Fibroblast of gingiva (primary cell): ENCODE measurements at places on chromosomes 3 and 15.

- DNase-seq, result peak; percentile 79
These were observed 529.8 kb upstream of the NAALADL2 start for GRCh38 chr3:174329321-174329720.

GRCh38 chr15:100934166-100934565 is 15.0 kb downstream of the LRRK1 start:
- DNase-seq, result no peak

DNA sequence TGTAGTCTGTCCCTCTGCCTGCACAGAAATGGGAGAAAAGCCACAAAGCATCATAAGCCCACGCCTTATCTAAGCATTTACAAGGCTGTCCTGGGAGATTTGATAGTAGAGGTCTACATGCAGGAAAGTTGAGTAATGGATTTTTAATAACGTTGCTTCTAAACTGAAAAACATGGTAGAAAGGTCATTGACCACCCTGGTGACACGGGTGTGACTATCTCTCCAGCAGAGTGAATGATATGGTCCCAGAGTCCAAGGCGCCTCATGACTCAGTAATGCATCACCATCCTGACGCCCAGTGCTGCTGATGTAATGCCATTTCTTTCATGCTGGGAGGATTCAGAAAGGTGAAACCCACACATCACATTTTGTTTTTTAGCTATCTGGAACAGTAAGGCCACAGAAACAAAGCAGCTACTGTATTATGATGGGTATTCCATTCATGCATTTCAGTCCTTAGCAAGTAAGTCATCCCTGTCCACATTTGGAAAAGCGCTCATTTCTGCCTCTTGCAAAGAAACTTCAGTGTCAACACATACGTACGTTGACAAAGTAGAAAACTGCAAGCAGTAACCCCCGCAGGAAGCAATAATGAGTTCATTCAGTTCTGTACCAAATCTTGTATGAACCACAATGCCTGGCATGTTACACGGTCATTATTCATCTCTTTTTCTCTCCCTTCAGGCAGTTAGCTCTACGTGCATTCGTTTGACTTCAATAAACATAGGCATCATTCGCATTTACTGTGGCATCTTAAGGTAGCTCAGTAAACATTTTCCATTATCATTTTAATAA is 483.5 kb downstream of the GABRG3 start:
- no peak for DNase-seq

GRCh38 chr3:129304146-129304961 is 25.7 kb downstream of the HMCES start:
- no peak for DNase-seq

DNA sequence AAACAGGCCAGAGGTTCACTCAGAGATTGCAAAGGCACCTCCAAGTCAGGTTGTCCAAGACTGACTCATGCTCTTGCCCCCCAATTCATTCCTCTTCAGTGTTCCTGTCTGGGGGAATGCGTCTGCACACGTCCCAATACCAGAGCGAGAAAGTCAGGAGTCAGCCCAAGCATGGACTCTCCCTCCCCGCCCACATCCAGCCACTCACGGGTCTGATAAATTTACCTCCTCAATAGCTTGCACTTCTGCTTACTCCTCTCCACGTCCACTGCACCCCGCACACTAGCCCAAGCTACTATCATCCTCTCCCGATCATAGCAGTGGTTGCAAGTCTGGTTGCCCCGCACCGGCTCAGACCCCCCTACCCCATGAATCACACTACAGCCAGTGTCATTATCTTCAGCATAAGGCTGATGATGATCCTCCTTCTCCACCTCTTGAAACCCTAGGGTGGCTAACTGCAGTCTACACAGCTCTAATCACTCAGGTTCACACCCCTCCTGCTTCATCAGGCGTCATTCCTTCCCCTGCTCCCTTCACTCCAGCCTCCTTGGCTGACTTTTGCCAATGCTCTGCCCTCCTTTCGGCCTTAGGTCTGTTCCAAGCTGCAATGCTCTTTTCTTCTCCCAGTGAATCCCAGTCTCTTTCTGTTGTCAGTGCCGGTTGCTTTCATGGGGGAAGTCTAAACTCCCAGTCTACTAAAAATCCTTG is 27.6 kb upstream of the MYO1E start:
- no peak for DNase-seq

DNA sequence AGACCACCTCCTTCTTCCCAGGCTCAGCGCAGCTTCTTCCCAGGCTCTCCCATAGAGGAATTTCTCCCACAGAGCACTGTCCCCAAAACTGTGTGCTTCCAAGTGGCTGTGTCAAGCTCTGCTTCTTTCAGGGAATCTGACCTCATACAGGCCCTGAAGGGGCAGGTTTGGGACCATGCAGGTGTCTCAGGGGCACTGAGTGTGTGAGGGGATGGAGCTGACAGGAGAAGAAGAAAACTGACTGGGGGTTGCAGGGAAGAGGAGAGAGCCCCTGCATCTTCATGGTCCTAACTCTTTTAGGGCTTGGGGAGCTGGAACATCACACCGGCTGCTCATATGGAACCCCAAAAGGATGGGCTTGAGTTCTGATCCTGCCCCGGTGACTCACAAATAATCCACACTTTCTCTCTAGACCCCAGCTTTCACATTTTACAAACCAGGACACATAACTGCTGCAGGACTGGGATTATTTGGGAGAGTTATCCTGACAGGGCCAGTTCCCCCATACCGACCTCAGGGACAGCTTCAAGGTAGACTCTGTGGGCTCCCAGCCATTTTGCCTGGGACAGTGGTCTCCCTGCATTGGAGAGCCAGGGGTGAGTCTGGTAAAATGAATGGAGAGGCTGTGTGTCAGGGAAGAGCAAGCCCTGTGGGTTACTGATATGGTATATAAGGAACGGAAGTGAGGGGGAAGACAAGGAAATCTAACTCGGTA is 316.1 kb downstream of the TLE3 start:
- DNase-seq, result no peak

GRCh38 chr3:43870844-43871626 is 180.3 kb downstream of the ABHD5 start:
- DNase-seq, result no peak

DNA sequence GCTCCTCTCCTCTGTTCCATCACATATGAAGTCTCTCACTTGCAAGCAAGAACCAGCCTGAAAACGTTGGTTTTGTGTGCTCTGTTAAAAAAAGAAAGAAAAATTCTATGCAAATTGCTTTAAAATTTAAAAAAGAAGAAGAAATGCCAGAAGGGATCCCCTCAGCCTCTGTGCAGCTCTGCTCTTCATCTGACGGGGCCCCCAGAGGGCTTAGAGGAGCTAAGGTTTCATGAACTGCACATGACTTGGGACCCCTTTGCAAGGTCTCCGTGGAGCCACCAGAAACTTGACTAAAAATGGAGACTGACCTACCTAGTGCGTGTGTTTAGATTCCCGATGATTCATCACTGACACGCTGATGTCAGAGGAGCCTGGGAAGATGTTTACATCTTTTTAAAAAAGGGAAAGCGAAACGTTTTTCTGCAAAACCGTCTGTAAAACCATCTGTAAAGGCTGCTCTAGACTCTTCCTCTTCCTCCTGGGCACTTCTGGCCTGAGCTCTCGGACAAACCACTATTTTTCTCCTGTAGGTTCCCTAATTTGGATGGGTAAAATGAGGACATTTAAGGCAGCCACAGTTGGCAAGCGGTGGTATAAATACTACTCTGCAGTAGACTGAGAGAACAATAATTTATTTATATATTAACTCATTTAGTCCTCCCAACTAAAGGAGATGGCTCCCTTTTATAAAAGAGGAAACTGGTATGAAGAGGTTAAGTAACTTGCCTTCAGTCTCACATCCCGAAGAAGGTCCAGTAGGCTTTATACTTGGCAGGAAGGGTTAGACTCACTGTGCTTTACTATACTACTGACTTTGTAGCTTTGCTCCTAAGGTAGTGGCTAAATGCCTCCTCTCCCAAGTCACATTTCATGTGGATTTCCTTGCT is 67.2 kb upstream of the POLG start:
- peak; percentile 11 for DNase-seq

GRCh38 chr3:1843111-1843510 is 255.6 kb upstream of the CNTN4 start:
- no peak for DNase-seq

- DNase-seq, result no peak
These were observed 1.8 kb downstream of the CCRL2 start for GRCh38 chr3:46408853-46409252.

GRCh38 chr3:119944091-119944490 is 150.2 kb downstream of the GSK3B start:
- DNase-seq, result no peak

GRCh38 chr3:40299721-40300335 is 9.7 kb upstream of the EIF1B start:
- peak; percentile 89 for DNase-seq

DNA sequence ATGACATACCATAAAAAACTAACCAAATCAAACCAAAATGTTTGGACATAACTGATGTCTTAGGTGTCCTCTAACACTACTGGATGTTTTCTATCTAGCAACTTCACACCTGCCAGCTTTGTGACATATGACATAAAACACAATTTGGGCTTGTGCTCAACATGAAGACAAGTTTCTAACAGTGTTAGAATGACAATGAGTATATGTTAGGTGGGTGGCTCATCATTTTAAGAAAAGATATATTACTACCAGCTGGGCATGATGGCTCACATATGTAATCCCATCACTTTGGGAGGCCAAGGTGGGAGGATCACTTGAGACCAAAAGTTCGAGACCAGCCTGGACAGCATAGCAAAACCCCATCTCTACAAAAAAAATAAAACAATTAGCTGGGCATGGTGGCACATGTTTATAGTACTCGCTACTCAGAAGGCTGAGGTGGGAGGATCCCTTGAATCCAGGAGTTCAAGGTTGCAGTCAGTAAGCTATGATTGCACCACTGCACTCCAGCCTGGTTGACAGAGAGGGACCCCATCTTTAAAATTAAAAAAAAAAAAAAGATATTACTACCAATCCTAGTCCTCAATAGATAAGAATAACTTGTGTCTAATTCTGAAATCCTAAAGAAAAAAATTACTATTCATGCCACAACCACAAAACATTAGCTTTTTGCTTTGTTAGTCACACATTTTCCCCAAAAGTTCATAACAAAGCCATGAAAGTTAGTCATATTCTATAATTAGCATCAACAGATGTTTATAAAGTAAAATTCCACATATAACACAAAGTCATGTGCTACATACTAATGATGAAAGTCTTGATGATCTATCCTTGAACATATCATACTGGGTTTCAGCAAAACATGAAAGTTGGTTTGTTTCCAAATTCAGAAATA is 59.9 kb downstream of the LRRFIP2 start:
- peak; percentile 90 for DNase-seq

DNA sequence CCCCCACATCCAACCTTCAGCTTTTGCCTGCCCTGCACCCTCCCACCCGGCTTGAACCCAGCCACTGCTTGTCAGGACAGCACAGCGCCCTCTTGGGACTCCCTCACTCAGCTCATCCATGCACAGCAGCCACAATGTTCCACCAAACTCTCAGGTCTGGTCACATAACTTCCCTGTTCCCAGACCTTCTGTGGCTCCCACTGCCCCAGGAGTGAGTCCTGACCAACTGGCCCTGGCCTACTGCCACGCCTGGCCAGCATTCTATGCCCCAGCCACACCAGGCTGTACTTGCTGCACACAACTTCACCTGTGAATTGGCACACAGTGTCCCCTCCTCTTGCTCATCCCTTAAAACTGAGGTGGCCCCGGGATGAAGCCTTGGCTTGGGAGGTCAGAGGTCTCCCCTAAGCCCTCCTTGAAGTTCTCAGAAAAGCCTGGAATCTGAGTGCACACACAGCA is 21.0 kb downstream of the PLXNB1 start:
- no peak for DNase-seq

GRCh38 chr15:64013179-64014062 is 32.9 kb downstream of the DAPK2 start:
- DNase-seq, result no peak

- no peak for DNase-seq
These were observed 31.7 kb downstream of the ADPGK start for GRCh38 chr15:72751751-72752455.

- DNase-seq, result no peak
These were observed 104.7 kb downstream of the SEMA6D start for GRCh38 chr15:47822048-47822447.

- DNase-seq, result no peak
These were observed 42.8 kb downstream of the ZNF609 start for GRCh38 chr15:64503197-64503596.

- DNase-seq, result no peak
These were observed 7.0 kb downstream of the TMEM40 start for GRCh38 chr3:12752102-12752501.

GRCh38 chr3:48180531-48181253 is 7.5 kb downstream of the CDC25A start:
- no peak for DNase-seq

DNA sequence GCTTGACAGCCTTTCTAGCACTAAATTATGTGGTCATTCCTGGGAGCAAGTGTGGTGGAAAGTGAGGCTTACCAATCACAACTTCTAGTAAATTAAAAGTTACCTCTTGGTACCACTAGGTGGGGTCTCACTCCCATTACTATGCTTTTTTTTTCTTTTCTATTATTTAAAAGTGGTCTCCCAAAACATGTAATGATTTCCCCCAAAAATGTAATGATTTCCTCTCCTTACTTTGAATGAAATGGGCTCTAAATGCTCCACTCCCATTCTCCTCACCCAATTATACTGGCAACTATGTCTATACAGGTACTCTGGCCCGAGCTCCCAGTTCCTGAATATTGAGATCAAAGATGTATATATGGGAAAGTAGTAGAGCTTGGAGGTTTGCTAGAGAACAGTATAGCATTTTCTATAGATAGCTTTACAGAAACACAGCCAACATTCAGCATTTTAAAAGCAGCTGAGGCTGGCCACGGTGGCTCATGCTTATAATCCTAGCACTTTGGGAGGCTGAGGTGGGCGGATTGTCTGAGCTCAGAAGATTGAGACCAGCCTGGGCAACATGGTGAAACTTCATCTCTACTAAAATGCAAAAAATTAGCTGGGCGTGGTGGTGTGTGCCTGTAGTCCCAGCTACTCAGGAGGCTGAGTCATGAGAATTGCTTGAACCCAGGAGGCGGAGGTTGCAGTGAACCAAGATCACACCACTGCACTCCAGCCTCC is 70.9 kb downstream of the DCUN1D1 start:
- DNase-seq, result no peak

- DNase-seq, result peak; percentile 70
These were observed 114.0 kb downstream of the RFTN1 start for GRCh38 chr3:16399473-16399872.

- DNase-seq, result no peak
These were observed 35.1 kb downstream of the APBA2 start for GRCh38 chr15:28920781-28921331.

DNA sequence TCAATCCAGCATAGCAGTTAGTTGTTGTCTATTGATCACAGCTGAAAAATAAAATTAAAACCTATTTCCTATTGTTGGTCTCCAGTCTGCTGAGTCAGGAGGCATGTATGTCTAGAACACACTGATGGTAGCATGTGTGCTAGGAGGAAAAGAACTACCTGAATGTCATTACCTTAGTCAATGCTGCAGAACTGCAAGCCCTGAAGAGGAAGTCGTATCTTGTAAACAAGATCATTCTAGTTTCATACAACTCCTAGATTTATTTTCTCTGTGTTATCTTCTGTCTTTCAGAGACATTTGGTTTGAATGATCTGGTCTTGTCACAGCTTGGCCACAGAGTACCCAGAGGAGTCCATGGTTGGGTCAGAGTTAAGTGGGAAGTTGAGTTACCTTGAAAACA is 110.0 kb upstream of the MRPL3 start:
- DNase-seq, result no peak
